ENCODE measurements at places on chromosomes 4 and X.

DNA sequence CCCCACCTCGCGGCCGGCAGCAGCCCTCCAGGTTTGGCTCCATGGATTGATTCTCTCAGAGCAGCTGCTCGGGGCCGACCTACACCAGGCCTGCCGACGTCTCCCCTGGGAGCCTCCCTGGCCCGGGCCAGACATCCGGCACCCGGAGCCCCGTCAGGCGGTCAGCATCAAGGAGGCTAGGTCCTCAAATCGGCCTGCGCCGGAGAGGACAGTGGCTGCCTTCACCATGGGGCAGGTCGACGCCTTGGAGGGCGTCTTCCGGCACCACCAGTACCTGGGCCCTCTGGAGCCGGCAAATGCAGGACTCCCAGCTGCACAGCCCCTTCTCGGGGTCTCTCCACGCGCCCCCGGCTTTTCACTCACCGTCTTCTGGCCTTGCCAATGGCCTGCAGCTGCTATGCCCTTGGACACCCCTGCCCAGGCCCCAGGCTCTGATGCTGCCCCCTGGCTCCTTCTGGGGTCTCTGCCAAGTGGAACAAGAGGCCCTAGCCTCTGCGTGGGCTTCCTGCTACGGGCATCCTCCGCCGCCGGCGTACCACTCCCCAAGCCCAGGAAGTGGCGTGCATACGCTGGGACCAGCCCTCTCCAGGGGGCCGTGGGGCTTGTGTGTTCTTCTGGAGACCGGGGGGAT is 341.8 kb downstream of the MAGEB5 start:
- DNase-seq = no peak

- no peak for DNase-seq
Observed at GRCh38 chr4:97942951-97943350, 200.3 kb downstream of the STPG2 start.

- no peak for DNase-seq
Observed at GRCh38 chr4:5662555-5662954, 45.8 kb downstream of the EVC2 start.

DNA sequence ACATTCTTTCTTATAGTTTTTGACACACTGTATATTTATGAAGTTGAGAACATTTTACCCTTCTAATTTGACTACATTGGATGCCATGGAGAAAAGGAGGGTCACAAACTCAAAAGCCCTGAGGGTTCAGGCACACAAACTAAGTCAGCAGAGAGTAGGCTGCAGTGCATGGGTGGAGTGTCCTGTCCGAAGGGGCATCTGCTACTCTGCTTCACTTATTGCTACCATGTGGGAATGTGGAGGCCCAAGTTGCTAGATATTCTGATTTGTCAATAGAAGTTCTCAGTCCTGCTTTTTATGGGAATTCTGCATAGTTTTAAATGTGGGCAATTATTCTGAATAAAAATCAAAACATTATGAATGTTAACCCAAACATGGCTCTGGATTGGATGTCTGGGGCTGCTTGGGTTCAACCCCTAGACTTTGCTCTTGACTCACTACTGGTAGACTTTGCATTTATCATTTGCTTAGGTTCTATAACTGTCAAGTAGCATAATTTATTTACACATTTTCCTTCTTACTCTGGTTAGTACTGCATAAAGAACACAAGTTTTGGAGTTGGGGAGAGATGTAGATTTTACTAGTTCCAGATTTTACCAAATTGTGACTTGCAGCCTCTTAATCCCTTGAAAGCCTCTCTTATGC is 255.1 kb downstream of the SPRY1 start:
- no peak for DNase-seq

GRCh38 chr4:98784947-98785706 is 126.7 kb upstream of the TSPAN5 start:
- no peak for DNase-seq

GRCh38 chr4:124703154-124703553 is 9.4 kb downstream of the ANKRD50 start:
- no peak for DNase-seq

- no peak for DNase-seq
Observed at GRCh38 chr4:66489783-66490452, 819.6 kb upstream of the EPHA5 start.

- no peak for DNase-seq
Observed at GRCh38 chr4:43047058-43047457, 154.5 kb downstream of the GRXCR1 start.

DNA sequence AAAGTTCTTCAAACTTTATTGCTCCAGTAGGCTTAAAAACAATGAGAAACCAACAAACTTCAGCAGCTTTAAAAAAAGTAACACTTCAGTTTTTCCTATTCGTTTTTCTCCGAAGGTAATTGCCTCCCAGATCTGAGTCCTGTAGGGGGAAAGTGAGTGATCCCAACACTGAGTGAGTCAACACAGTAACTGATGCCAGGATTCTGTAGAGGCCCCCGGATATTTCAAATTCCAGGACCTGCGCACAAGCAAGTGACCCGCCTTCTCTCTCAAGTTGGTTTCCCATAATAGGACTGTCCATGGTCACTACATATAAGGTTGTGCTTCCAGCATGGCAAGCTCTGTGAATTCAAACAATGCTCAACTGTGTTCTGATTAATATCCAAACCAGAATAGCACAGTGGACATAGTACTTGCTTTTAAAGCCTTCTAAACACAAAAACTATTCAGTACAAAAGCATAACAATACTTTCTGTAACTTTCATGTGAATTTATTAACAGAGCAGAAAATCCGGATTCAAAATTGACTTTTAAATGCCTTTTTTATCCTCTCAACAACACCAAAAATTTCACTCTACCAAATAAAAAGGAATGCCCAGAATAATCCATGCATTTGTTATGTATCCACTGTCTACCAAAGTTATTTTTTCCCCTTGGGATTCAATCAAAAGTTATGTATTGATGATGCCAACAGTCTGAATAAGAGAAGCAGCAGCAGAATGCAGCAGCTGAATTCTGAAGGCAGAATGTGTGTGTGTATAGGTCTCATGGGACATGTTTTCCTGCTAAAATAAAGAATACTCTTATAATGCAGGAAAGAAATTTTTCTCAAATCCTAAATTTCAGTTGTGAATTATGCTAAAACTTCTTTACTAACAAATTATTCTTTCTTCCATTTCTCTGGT is at the start of gene DMD:
DMD (minus strand) TSS at position 194 of the 905 bp plus-strand sequence. CDS start 237 bp downstream, outside the sequence.
- DNase-seq = peak; percentile 15

DNA sequence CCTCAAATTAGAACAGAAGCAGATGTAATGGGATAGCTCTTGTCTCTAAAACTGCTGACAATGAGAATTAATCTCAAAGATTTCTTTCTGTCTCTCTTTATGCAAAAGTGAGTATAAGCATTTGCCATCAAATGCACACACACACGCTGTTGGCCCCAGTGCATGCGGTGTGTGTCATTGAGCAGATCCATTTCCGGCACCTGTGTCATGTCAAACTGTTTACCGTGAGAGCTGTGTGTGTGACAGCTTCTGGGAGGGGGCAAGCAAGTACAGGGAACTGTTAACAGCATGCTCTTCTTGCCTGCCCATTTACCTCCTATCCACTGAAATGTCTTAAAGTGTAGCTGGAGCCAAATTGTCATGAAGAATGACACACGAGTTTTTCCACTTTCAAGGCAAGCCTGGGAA is 297.9 kb upstream of the FAT4 start:
- DNase-seq = no peak

GRCh38 chr4:84583876-84584380 is 1.0 kb downstream of the CDS1 start:
- no peak for DNase-seq

DNA sequence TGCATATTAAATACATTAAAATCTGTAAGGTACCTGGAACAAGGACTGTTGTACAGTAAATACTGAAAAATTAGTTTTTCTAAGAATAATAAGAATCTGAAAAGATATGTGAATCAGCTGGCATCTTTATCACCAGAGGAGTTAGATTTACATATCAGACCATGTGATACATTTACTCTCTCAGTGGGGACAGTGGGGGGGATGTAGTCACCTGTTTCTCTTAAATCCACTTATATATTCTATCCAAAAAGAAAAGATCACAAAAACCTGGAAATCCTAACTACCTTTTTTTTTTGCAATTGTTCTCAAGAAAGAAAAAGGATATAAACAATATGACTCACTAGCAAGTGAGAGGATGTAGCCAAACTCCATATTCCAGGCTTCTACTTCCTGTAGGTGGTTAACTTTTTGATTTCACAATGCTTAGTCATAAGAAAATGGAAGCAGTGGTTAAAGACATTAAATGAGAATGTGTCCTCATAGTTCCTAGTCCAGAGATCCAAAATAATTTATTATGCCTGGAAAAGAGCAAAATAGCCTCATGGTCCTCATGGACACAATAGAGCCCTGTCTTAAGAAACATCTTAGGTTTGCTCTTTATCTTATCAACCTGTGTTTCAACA is 22.5 kb upstream of the MYOZ2 start:
- no peak for DNase-seq

DNA sequence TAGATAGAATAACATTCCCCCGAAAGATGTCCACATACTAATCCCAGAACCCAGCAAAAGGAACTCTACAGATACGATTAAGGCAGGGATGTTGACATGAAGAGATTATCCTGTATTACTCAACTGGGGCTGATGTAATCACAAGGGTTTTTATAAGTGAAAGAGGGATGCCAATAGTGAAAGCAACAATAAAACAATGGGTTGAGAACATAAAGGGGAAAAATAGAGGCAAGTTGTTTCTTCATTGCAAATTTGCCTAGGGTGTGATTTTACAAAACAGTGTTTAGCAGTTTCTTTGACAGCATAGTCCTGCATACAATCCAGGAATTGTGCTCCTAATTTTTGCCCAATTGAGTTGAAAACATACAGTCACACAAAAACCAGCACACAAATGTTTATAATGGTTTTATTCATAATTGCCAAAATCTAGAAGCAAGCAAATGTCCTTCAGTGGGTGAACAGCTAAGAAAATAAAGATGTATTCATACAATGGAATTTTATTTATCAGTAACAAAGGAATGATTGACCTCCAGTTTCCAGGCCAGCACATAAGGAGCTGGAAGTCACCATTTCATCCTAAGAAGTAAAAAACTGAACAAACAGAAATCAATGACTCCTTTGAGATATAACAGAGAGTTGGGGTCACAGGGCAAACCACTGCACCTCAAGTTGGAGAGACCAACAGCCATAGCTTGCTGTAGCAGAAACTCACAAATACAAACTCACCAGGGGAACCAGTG is 107.2 kb downstream of the CENPC start:
- no peak for DNase-seq

- no peak for DNase-seq
Observed at GRCh38 chr4:87130985-87131703, 89.3 kb downstream of the KLHL8 start.

DNA sequence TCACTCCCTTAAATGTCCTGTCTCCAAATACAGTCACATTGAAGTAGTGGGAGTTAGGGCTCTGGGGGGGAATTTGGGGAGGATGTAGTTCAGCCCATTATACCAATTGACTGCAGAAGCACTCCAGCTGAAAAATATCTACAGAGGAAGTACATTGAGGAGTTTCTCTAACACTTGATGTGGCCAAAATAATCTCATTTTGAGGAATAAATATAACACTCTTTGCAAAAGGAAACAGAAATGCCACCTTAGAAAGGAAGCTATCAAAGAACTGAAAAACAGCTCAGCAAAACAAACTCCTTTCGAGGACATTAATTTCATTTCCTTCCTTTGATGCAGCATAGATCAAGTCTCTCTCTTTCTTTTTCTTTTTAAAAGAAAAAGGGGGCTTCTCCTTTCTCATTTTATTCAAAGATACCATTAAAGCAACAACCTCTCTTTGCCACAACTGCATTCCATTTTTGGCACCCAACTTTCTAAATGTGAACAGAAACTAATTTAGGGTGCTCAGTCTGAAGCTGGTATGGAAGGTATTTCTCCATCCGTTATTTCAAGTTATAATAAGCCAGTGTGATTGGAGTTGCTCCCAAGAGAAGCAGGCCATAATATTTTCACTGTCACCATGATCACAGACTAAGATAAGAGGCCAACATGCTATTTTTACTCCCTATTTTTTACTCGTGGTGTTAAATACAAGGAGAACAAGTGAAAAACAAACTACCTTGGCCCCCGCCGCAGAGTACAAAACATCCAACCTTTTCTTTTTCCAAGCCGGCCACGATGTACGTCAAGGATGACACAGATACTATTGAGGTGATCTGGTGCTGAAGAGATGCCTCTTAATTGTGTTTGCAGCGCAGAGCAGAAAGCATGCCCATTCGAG is 230.4 kb upstream of the GATB start:
- DNase-seq = no peak

DNA sequence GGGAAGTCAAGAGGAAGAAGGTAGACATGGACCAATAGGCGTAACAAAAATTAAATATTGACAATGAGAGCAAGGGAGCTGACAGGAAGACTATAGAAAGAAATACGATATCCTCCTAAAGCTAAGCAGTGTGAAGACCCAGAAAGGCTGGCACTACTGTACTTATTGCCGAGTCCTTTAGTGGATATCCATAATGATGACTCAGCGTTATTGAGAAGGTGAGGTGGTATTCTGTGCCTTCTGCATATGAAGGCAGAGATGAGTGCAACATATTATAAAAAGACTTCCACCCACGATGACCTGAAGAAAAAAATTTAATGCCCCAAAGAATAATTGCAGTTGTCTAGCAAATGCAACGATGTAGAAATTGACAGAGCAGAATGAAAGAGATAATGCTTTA is 13.0 kb upstream of the MCF2 start:
- no peak for DNase-seq

DNA sequence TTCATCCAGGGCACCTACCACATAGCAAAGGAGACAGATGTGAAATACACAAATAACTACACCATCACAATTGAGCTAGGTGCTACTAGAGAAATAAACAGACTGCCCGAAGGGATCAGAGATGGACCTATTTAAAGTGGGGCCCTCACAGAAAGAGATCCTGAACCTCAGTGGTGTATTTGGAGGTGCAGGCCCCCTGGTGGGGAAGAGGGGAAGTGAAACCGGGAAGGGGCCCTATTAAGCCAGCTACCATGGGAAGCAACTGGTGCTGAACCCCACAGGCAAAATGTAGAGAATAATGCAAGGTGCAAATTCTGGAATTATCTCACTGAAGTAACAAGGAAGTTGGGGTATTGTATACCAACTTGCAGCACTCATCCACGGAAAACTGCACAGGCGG is 78.6 kb upstream of the FAM9A start:
- DNase-seq = no peak

- DNase-seq = no peak
Observed at GRCh38 chr4:175540732-175541131, 271.3 kb downstream of the GPM6A start.

DNA sequence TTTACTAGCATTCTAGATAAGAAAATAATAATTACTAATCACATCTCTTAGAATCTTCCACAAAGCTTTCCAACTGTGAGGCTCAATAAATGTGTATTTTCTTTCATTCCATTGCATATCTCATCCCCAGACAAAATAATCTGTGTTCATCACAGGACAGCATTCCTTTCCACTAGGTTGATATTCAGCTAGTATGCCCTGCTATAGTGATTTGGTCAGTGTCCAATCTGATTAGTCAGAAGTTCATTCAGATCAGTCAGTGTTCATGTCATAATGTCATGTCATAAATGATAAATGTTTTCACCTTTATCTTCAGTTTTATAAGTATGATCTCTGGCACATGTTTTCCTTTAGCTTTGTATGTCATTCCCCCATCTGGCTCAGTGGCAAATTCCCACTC is 611.4 kb downstream of the KCTD8 start:
- DNase-seq = no peak
